Fibroblast of skin of left quadriceps (primary cell): ENCODE measurements at places on chromosomes 1 and 21.

DNA sequence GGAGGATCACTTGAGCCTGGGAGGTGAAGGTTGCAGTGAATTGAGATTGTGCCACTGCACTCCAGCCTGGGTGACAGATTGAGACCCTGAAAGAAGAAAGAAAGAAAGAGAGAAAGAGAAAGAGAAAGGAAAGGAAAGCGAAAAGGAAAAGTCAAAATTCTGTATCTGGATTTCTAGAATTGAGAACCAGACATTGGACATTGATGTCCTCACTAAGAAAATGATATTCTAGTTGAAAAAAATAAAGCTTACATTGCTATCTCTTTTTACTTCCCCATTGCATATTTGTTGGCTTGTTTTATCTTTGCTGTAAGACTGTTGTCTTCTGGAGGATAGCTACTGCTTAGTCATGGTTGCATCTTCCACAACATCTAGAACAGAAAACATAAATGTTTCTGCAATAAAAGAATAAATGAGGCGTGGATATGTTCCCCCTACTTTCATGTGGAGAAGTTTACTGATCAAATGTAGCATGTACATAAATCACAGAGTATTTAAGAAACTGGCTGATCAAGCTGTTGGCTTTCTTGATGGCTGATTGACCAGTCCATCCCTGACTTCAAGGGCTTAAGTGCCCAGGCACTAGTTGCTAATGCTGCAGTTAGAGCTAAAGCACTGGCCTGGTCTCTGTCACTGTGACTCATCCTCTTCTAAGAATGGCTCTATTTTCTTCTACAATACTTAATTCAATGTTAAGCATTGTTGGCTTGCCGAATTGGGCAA, 17.7 kb downstream of the CD53 start:
- DNase-seq: no peak

DNA sequence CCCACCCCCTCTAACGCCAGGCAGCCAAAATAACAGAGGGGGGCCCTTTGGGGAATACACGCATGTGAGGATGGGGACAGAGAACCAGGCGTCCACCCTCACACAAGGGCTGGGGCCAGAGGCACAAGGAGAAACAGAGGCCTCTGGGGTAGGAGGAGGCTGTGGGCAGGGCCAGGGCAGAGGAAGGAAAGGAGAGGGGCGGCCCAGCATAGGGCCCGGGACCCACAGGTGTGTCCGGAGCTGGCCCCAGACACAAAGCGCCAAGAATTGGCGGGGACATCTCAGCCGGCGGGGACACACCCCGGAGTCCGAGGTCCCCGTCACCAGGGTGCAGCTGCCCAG, 6.7 kb downstream of the PLEKHG5 start:
- DNase-seq: no peak

- no peak for DNase-seq
Measured at GRCh38 chr1:228140724-228141225, 696 bp downstream of the GUK1 start.

GRCh38 chr1:93528412-93528811, 80.5 kb downstream of the FNBP1L start:
- no peak for DNase-seq

- no peak for DNase-seq
Measured at GRCh38 chr1:38246955-38247952, 200.7 kb upstream of the POU3F1 start.

GRCh38 chr1:153798468-153798780, 23.2 kb downstream of the SLC27A3 start:
- no peak for DNase-seq

DNA sequence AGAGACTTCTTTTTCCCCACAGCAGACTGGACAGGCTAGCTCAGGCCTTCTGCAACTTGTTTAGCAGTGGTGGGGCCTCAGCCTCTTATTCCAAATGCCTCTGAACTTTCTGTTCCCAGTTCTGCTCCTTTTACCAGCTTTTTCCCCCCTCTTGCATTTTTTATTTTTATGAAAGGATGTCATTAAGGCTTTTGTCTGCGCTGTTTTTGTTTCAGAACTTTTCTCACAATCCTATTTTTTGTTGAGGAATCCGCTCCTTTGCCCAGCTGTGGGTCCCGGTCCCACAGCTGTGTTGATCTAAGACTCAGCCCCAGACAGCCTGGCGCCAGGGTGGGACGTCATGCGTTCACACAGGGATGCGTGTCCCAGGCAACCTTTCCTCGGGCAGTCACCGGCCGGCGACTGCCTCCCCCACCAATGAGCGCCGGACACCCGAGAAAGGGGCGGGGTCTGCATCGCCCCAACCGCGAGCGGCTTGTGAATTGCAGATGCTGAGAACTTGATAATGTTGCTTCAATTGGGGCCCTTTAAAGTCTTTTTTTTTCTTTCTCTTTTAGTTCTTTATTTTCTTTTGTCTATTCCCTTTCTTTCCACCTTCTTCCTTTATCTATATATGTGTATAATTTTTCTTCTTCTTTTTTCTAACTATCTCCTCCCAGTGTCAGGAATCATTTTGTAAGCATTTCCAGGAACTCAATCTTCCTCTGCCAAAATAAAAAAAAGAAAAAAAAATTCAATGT, 3.0 kb upstream of the ID3 start:
- DNase-seq: peak; percentile 90

DNA sequence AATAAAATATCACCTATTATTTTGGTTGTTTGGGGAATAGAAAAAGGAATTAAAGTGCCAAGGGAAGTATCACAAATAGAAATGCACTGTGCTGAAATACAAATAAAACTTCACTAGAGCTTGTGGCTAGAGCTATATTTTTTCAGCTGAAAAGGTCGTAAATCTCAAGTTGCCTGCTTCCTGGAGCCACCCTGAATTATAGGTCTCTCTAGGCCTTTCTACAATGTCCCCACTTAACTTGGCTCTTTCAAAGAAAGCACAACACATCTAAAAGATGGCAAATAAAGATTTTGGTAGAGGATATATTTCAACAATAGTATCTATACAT, 5.0 kb upstream of the RNF2 start:
- no peak for DNase-seq

GRCh38 chr1:2383576-2383975, 7.8 kb downstream of the MORN1 start:
- no peak for DNase-seq

GRCh38 chr1:41318135-41318534, 43.1 kb upstream of the FOXO6 start:
- DNase-seq: no peak

DNA sequence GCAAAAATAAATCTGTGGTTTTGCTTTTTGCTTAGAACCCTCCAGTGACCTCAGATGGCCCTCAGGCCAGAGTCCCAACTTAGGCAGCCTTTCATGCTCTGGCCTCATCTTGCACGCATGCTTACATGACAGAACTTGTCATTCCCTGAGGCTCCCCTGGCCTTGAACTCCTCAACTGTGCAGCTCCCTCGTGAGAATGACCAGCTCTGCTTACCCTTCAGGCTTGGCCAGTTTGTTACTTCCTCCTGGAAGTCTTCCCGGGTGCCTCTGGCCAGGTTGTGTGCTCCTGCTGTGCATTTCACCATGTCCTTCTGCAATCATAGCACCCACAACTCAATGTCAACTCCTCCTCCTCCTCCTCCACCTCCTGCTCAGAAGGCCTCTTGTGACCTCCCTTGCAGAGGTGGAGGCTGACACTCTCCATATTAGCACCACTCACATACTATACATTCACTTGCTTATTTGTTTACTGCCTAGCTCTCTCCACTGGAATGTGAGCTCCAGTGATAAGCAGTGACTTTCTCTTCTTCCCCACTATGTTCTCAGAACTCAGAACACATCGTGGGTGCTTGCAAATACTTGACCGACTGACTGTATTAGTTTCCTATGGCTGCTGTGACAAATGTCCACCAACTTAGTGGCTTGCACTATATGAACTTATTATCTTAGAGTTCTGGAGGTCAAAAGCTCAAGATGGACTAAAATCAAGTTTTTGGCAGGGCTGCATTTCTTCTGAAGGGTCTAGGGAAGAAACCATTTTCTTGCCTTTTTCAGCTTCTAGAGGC, 41.9 kb downstream of the RCSD1 start:
- DNase-seq: no peak

DNA sequence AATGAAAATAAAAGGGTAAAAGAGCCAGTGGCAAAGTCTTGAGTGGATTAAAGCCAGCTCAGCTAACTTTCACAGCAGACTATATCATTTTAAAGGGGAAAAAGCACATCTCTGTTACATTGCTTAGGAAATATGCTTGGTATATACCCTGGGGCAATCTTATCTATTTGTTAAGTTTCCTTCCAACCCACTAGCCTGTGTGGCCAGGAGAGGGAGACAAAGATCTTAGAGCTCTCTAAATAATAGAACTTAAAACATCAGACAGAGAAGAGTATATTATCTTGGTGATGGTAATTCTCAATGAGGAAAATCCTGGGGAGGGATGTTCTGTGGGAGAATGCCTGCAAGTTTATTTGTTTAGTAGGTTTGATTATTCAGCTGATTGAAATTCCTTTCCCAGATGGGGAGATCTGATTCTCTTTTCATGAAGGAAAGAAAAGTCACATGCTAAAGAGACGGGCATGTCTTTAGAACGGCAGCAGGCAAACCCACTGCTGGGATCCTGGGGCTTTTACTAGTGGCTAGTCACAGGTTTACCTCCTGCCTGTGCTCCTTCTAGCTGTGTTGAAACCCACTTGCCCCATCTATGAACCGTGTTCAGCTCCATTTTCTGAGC, 3.6 kb downstream of the KCNE2 start:
- DNase-seq: peak; percentile 42

GRCh38 chr1:215863796-215864195, 296.7 kb downstream of the KCTD3 start:
- no peak for DNase-seq

DNA sequence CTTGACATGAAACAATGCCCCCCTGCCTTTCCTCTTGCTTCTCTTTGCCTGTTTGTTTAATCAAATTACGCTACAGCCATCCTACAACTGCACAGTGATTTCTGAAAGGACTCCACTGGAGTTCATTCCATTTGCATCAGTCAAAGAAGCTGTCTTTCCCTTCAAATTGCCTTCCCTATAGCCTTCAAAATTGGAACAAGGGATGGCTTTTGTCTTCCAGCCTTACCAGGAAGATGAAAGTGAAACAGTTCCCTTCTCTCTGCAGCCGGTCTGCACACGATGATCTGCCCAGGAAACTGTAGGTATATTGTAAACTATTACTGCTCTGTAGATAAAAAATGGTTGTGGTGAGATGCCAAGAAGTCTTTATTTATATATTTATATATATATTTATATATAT, 65.6 kb upstream of the ETS2 start:
- DNase-seq: no peak

DNA sequence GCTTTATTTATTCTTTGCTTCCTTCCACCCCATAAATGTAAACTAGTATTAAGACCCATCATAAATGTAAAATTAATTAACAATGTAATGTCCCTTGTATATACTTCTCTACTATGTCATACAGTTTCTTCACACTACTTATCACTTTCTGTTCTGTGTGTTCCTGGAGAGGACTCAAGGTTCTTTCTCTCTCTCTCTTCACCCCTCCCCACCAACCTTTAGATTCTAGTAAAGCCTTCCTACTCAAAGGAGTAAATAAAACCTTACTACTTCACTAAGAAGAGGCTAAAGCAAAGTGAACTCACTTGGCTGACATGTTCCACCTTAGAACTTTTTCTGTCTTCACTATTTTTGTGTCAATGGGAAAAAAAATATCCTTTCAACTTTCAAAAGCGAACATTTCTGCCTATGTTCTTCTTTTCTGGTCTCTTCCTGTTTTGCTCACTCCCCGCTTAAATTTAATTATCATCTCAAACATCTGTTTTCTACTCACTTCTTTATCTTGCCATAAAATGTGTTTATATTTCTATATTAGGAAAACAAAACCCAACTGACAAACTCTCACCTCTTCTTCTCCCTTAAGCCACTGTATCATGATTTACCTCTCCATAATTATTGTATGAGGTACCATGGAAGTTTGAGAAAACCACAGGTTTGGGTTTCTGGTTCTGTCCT, 260.3 kb downstream of the DPYD start:
- no peak for DNase-seq

DNA sequence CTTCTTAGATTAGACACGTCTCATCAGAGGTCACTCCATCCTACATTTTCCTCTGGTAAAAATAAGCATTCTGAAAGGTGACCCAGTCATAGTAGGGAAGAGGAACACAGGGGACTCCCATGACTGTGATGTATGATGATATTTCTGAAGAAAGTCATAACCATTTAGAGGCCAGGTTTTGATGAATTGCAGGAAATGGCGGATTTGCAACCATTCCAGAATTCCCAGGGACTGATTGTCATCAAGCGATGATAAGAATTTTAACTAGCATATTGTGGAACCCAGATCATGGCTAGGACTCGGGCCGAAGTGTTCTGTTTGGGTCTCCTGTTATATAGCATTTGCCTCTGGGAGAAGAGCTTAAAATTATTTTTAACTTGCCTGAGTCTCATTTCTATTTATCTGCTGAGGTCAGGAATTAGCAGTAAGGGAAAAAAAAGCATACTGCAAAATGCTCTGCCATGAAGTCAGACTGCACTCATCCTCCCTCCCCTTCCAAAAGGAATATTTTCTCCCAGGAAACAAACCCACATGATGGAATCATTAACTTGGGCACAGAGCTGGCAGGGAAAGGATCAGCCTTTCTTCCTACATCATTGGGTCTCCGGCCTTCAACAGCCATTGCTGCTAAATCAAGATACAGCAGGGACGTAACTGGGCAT, 286.7 kb downstream of the HLX start:
- DNase-seq: no peak

DNA sequence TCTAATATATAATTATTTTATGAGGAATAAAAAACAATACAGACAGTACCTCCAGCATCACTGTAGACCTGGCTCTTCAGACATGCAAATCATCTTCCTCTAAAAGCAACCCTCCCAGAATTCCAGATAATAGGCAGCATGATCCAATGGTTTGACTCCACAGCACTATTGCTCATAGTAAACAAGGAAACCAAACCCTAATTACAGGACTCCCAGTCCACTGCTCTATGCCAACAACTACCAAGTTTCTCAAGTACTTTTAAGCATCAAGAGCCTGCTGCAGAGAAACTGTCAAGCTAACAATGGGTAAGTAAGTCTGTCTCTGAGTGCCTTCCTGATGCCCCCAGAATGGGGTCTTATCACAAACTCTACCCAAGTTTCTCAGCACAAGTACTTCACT, 57.2 kb downstream of the EYA3 start:
- DNase-seq: no peak

GRCh38 chr1:240646571-240647240, 34.8 kb upstream of the GREM2 start:
- DNase-seq: no peak

- DNase-seq: no peak
Measured at GRCh38 chr1:53728702-53729455, 10.1 kb downstream of the GLIS1 start.

DNA sequence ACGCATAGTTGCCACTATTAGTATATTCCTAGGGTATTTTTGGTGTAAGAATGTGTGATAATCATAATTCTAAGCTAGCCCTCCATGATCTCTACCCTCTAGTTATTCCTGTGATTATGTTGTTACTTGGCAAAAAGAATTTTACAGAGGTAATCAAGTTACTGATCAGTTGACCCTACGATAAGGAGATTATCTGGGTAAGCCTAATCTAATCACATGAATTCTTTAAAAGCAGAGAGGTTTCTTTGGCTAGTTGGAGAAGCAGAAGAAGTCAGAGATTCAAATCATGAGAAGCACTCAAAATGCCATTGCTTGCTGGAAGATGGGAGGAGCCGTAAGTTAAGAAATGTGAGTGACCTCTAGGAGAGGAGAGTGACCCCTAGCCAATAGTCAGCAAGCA, 72.7 kb downstream of the RPE65 start:
- no peak for DNase-seq
